ENCODE measurements at places on chromosomes 4 and X. TPM values are rescaled to one million over a fixed set of nuclear protein-coding genes. Genes with fewer than 3 reads are reported as not detected.

Gene MEPE
- total RNA-seq, result not detected

Gene PDLIM3
- total RNA-seq, result 85.5 TPM

Gene PF4V1
- not detected for total RNA-seq

Gene TMEM150C
- total RNA-seq, result 8.8 TPM

Gene RWDD4
- 16.5 TPM for total RNA-seq

Gene SLC6A8
- total RNA-seq, result 165 TPM

Gene SASH3
- total RNA-seq, result 13.6 TPM

DNA sequence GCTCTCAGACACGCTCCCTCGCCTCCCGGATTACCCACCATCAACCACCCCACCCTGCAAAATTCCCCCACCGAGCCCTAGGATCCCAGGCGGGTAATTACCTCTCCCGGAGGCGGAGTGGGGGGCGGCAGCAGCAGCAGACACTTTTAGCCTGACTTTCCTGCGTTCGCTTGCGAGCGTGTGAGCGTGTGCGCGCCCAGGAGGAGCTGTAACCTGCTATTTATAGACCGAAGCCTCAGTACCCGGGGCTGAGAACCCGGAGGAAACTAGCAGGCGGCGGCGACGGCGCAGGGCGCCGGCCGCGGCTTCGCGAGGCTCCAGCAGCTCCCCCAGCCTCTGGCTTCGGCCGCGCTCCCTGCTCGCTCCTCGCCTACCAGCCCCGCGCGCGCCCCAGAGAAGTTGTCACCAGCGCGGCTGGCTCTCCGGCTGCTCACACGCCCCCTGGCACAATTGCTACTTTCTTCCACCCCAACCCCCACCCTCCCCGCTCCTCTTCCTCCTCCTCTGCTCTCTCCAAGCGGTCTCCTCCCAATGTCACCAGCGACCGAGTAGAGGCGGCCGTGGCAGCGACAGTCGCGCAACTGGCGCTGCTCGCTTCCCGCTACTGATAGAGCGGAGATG is at the start of gene INPP4B:
Gene INPP4B, minus strand, starts transcription at position 194 of the 621 bp plus-strand sequence.
- peak; percentile 34 for DNase-seq

- DNase-seq, result no peak
Observed at GRCh38 chr4:40656201-40656863, 26.7 kb upstream of the RBM47 start.

DNA sequence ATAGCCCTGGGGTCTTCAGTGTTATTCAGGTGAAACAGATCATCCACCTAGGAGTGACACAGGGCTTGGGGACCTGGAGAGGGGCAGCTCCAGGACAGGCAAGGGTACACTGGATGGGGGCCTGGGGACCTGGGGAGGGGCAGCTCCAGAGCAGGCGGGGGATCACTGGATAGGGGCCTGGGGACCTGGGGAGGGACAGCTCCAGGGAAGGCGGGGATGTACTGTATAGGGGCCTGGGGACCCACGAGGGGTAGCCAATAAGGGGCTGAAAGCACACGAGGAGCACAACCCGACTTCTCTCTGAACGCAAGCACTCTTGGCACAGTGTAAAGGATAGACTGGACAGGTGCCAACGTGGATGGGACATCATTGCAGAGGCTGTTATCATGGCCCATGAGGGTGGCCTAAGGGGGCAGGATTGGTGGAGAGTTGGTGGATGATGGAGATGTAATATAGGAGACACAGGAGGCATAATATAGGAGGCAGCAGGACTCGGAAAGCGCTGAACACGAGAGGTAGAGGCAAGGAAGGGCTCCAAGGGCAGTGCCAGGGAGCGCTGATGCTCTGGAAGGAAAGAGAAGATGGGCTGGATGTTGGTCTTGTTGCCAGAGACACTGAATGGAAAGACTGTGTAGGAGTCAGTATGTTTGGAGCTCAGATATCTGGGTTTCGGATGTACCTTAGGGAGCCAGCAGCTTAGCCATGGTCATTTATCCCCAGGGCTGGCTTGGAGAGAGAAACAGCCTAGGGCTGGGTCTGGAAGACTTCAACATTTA is 37.9 kb upstream of the FGFBP2 start:
- DNase-seq, result no peak

GRCh38 chr4:38920677-38921076 is 53.1 kb downstream of the FAM114A1 start:
- DNase-seq, result no peak

DNA sequence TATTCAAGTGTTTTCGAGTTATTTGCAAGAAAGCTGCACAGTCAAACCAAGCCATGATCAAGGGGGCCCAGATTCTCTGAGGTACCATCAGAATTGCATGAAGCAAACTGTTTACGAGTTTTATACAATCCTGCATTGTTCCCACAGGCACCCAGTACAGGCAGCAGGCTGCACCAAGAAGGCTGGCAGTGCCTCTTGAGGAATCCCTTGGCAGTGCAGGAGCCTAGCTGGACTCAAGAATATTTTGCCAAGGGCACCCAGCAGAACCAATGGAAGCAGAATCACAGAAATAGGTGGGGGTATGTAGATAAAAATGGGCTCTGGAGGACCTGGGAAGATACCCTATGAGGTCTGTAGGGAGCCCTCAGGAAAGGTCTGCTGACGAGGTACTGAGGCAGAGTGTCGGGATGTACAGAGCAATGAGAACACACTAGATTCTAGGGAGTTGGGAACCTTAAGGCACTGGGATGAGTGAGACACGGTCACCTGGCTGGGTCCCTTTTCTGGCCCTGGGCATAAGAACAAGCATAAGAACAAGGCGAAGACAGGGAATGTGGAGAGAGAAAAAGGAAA is 2.5 kb upstream of the PLP1 start:
- DNase-seq, result no peak

- peak; percentile 33 for DNase-seq
Observed at GRCh38 chrX:8738588-8739189, 6.8 kb upstream of the ANOS1 start.

Data from mucosa of gallbladder (tissue), 1 donor.